ENCODE measurements at places on chromosomes 16 and 17.
A peak's percentile ranks its signal among the peaks of the same experiment; 100 is the strongest.

DNA sequence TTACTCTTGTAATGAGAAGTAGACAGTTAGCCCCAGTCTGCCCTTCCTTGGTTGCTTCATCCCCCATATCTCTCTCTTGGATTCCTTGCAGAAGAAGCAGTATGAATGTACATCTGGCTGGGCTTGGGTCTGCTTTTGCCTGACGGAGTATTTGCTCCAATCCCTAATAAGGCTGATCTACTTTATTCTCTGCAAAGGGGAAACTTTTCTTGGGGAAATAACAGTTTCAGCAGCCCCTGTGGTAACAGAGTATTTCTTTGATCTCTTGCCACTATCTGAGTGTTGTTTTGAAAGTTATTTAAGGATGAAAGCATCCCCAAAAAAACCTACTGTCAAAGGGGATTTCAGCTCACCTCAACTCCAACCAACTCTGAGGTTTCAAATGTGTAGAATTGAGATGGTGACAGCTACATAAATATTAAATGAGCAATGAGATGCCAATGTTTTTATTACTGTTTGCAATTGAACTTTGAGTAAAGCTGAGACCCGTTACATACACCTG is 168.9 kb upstream of the NOG start:
- no peak for DNase-seq

DNA sequence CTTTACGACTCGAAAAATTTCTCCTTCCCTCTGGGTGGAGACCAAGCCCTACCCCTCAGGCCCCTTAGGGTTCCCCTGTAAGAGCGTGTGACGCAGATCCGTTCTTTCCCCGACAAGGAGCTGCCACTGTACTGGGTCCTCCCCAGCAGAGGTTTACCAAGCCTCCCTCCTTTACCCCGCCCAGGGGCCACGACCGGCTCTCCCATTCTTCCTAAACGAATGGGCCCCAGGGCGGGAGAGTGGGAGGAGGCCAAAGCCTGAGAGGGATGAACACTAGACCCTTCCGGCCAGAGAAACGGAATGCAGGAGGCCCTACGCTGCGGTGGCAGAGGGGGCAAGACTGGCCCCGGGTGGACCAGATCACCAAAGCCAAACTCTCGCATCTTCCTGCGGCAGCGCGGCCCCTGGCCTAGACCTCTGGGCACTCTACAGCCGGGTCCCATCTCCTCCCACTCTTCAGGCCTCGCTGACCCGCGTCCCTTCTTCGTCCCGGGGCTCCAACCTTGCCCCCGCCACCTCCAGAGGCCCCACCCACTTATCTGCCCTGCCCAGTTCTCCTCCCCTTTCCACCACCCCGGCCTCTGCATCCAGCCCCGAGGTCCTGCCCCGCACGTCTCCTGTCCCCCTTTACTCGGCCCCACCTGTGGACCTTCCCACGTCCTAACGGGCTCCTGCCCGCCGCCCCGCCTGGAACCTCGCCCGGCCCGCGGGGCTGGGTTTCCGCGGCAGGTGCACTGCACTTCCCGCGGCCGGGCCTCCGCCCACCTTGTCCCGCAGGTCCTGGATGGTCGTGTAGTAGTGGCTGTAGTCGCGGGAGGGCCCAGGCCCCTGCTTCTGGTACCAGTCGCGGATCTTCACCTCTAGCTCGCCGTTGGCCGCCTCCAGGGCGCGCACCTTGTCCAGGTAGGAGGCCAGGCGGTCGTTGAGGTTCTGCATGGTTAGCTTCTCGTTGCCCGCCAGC is 765 bp downstream of the KRT19 start:
- DNase-seq, result peak; percentile 37

DNA sequence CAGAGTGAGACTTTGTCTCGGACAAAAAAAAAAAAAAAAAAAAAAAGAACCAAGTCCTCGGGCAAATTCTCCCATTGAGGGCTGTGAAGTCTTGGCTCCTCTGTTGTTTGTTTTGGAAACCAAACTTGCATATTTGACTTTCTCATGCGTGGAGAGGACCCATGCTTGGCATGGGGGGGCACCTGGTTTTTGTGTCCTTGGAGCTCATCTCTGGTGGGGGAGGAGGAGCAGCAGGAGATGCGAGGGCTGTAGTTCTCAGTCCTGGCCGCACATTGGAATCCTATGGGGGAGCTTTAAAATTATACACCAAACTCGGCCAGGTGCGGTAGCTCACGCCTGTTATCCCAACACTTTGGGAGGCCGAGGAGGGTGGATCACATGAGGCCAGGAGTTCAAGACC is 74.5 kb downstream of the ABCC6 start:
- DNase-seq, result peak; percentile 34

DNA sequence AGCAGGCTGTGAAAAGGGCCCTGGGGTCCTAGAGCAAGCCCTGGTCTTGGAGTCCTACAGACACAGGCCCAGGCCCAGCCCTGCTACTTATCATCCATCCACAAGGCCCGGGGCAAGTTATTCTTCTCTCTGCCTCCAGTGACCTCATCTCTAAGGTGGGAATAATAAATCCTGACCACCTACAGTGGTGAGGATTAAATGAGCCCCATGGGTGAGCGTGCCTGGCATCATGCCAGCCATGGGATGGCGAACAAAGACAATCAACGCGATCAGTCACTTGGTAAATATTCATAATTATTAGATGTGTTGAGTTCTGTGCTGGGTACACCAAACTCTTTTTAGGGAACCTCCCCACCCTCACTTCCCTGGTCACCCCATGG is 5.5 kb downstream of the KRT15 start:
- DNase-seq, result no peak

DNA sequence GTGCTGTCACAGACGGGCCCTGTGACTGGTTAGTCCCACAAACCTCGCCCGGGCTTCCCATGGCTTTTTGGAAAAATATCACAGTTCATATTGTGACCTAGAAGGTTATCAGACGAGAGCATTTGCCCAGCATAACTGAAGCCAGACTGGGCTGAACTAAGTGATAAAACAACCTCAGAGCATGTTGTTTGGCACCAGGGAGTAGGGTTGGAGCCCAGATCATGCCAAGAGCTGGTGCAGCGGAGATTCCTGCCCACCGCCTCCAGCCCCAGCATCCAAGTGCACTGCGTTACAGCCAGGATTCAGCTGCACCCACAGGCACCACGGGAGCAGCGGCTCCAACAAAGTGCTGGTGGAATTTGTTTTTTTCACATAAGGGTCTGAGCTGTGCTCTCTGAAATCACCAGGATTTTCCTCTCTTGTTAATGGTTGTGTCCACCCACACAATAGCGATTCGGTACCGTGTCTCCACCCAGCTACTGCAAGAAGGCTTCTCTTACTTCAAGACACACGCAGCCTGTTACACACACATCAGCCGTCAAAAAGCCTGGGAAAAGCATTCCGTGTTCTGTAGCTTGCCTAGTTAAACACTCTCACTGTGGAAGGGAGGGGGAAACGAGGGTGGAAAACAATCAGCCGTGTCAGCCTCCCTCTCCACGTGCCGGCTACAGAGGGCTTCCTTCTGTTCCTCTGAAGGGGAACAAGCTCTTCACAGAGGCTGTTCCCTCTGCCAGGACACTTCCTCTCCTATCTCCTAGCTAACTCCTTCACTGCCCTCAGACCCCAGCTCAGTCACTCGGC is 273.8 kb downstream of the C16orf95 start:
- peak; percentile 91 for DNase-seq

DNA sequence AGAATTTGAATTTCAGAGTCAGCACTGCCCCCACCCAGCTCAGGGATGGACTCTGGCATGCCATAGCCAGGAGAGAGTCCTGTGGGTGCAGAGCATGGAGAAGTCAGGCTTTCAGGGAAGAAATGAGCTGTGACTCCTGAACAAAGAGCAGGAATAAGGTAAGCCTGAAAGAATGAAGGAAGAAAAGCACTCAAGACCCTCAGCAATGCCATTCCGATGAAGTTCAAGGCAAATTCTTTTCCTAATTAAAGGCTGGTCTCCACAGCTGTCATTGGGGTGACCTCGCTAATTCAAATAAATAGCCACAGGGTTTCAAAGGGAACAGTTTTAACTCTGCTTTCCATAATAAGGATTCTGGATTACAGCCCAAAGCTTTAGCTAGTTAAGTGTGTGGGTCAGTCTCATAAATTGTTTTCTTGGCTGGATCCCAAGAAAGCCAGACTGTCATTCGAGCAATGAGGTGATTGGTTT is 31.7 kb downstream of the TOM1L2 start:
- DNase-seq, result no peak

GRCh38 chr17:9928601-9929333 is 23.7 kb upstream of the RCVRN start:
- peak; percentile 84 for DNase-seq

DNA sequence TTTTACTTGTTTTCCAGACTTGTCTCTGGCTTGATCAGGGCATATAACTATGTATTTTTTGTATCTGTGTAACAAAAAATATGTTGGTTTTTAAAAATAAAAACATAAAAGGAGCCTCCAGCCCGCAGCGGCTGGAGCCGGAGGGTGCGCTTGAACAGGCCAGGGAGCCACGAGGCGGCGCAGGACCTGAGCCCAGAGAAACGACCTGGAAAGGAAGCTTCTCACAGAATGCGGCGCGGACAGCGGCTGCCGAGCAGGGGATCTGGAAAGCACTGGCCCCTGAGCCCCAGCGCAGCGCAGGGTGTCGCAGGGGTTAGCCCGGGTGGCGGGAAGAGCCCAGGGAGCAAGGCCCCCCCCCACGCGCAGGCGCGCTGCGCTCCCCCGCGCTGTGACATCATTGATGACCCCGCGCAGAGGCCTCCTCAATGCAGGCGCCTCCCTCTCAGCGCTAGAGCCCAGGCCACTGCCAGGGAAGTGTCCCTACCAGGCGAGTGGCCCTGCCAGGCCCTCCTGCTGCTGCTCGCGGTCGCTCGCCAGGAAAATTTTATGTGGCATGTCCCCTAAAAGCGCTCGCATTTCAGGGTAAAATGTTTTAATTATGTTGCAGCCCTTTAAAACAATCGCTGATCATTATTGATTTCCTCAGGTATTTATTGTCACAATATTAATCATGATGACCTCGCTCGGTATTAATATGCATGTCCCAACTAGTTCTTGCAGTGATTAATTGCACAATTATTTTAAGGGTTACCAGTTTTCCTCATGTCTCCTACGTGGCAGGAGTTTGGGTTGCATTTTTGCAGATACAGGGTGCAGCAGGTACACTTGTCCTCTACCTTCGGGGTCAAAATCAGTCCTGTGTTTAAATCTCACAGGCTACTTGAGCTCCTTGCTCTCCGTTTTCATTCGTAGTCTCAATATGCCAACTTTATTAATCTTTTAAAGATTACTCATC is 134.2 kb downstream of the USP22 start:
- peak; percentile 93 for DNase-seq

DNA sequence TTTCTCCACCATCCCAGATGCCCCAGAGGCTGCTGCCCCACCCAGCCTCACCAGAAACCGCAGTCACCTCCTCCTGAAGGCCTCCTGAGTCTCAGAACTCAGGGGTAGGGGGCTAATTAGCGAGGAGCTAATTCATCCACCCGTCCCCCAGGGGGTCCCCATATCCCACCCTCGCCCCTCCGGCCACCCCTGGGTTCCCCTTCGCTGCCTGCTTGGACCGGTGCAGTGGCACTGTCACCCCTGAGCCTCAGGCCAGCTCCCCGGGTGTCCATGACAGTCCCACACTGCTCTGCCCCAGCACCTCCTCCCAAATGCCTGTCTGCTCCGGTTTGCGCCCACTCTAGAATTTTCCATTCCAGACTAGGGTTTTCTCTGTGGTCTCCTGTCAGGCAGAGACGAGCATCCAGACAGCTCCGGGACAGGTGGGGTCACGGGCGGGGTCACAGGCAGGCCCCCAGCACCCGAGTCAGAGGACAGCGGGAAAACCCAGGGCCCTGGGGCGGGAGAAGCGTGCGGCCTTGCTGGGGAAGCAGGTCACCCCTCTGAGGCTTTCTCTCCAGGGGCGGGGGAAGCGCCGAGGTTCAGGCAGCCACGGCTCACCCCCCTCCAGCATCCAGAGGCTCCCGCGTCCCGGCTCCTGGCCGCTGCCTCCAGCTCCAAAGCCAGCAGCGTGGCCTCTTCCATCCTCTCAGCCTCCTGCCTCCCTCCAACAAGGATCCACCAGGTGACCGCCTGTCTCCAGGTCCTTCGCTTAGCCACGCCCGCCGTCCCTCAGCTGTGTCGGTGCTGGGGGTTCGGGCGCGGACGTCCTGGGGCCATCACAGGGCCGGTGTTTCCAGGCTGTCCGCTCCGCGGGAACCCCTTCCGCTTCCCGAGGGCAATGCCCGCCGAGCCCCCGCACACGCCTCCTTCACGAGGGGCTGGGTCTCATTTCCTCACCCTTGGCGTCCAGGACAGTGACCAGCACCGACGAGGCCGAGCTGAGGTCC is 3.1 kb upstream of the PERCC1 start:
- peak; percentile 65 for DNase-seq

DNA sequence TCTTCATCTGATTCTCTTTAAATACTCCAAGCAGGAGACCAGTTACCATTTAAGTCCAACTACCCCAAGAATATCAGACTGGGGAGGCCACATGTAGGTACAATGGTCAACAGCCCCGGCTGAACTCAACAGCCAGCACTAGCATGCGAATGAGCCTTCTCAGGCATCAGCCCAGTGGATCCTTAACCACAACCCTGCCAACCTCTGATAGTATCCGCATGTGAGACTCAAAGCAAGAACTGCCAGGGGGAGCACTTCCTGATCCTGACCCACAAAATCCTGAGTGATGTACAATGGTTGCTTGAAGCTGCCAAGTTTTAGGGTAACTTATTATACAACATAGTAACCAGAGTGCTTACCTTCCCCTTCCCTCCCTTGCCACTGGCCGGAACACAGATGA is 4.0 kb downstream of the PYY start:
- peak; percentile 18 for DNase-seq

DNA sequence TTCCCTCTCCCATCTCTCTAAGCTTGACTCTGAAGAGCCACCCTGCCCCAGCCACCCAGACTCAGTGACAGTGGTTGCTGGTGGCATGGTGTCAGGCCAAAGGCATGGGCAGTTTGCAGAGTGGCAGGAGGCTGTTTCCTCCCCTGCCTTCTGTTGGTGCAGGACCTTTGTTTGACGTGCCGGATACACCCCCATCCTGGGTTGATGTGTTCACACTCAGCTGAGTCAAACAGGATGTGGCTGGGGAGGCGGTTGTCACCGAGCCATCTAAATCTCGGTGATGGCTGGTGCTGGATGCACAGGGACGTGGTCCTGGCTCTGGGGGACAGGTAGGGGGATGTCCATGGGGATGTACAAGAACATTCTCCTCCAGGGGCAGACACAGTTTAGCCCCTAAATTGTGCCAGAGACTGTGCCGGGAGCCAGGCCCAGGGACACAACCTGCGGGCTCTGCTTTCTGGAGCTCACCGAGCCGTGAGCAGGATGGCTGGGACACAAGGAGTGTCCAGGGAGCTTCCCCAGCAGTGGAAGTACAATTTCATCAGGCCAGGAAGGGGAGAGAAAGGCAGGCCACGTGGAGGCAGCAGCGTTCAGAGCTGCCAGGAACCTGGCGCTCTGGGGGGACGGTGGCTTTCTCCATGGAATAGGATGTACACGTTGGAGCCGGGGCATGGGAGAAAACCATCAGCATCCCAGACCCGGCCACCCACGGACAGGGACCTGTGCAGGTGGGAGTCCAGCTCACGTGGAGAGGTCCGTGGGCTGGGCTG is 264.2 kb downstream of the SEC14L1 start:
- DNase-seq, result no peak

- peak; percentile 94 for DNase-seq
Measured at GRCh38 chr17:81519284-81520020, 6.9 kb upstream of the ACTG1 start.

Measured in kidney (tissue), 22 donors.